ENCODE measurements at places on chromosomes 7 and 10.

GRCh38 chr10:17847585-17848296 is 38.6 kb downstream of the MRC1 start:
- no peak for DNase-seq

GRCh38 chr7:140084972-140085371 is 22.2 kb upstream of the PARP12 start:
- DNase-seq: no peak

DNA sequence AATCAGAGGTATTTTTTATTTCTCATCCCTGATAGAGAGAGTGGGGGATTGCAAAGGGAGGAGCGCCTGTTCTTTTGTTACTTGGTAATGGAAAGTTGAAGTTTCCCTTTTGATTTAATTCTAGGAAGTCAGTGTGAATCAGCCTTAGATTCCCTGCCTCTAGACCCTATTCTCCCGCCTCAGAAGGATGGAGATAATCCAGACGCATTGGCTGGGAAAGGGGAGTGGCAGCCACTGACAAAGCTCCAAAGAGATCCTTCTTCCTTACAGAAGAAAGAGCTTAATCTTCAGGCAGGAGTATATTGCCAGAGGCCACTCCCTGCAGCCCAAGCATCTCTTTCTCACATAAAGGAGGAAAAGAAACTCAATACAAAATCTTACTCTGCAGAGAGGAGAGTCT is 122.3 kb upstream of the GALNT17 start:
- DNase-seq: no peak

- DNase-seq: no peak
Observed at GRCh38 chr7:105643384-105643783, 62.1 kb upstream of the EFCAB10 start.

DNA sequence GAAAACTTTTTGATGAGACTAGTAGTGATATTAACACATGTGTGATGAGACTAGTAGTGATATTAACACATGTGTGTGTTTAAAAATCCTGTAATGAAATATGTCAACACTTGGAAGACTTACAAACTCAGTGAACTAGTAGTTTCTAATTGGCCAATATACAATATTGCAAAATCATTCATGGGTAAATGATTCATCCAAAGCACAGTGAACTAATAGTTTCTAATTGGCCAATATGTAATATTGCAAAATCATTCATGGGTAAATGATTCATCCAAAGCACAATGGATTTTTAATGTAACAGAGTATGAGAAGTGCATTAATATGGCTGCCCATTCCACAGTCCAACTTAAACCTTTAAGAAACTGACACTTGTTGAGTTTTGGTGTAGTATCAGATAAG is 77.8 kb downstream of the ATAD1 start:
- DNase-seq: no peak

Data from NCI-H774 (cell line).